Adrenal gland (tissue), 19 donors: ENCODE measurements at places on chromosomes 5 and 9. TPM values are rescaled to one million over a fixed set of nuclear protein-coding genes. Genes with fewer than 3 reads are reported as not detected.

DNA sequence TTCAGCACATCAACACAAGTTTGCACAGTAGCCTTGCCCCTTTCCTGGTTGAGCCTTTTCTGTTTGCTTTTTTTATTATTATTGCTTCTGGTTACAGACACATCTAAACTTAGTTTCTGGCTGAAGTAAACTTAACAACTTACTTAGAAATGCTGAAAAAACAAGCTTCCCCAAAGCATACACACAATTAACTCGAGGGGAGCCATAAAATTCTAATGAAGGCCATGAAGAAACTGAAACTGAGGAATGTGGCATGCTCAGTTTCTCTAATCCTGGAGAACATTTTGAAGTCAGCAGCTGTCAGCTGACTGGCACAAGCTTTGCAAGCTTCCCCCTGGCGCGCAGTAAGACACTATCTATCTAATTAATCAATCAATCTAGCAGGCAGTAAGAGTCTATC, 3.7 kb downstream of the MYO10 start:
- DNase-seq = no peak

PCDH1 gene
- 4.6 TPM for polyA plus RNA-seq

CCL27 gene
- polyA plus RNA-seq = 0.24 TPM

IL33 gene
- 19.3 TPM for polyA plus RNA-seq

GABRA1 gene
- polyA plus RNA-seq = 1.4 TPM
